ENCODE measurements at places on chromosomes 12 and 14.

GRCh38 chr14:22981090-22981875 lies 1.1 kb downstream of the AJUBA start:
- DNase-seq, result no peak

- DNase-seq, result no peak
Measured at GRCh38 chr14:39302124-39302810, 68.6 kb downstream of the MIA2 start.

DNA sequence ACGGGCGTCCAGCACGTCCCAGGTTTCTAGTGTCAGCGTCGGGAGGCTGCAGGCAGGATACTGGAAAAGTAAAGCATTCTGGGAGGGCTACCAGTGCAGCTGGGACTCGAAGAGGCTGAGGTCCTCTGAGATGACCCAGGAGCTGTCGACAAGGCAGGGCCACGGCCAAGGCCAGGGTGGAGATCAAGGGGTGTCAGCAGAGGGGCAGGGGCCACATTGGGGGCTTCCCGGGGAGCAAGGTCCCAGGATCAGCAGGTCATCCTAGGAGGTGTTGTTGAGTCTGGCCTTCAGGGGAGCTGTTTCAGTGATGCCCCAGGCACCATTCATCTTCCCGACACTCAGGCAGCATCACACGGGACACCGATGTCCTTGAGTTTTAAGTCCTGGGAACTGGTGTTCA lies 377.8 kb upstream of the SFSWAP start:
- no peak for DNase-seq

GRCh38 chr14:21096978-21097635 lies 1.3 kb downstream of the ZNF219 start:
- no peak for DNase-seq

GRCh38 chr14:24816011-24816928 lies 182.3 kb upstream of the GZMB start:
- DNase-seq, result no peak

GRCh38 chr14:86915406-86915805 lies 1077.6 kb downstream of the GALC start:
- DNase-seq, result no peak

GRCh38 chr12:127038761-127039160 lies 1228.2 kb upstream of the TMEM132C start:
- no peak for DNase-seq

- no peak for DNase-seq
Measured at GRCh38 chr14:93030761-93031160, 85.0 kb downstream of the ITPK1 start.

DNA sequence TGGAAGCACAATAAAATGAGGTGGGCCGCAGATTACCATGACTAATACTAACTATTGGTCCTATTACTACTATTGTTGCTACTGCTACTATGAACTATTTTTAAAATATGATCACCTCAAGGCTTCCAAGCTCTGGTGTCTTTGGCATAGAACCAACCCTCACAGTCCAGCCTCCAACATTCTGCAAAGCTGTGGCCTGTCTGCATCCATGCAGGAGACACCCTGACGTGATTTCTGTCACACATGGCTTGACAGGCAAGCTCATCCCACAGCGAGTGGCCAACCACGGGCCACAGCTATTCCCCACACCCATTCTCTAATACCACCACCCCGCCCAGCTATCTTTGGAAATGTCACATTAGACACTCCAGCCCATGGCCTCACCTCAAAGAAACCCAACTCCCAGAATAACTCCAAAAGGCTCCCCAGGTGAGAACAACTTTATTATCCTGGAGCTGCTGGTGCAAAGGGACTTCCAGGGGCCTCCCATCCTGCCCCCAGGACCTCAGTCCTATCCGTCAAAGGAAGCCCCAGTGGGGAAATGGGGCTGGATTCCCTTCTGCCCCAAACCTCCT lies 14.4 kb downstream of the ISCU start:
- DNase-seq, result no peak

DNA sequence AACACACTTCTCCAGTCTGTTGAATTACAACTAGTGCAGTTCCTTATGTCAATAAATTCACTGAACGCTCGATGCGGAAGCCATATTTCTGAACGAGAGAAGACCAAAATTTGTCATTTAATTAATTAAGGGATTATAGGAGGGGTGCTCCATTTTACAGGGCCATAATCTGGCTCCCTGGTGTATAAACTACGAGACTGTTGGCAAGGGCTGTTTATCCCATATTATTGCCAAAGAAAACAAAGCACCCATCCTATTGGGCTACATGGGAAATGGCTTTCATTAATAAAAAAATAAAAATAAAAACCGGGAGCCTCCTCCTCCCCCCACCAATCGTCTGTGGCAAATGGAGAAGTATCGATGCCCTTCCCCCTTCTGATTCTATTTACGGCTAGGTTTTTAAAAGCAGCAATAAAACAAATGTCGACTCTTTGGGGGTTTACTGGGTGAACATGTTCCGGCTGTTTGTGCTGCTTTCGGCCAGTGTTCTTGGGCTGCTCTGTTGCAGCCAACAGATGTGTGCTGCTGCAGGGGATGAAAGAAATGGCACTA lies 24.8 kb downstream of the ATF7 start:
- DNase-seq, result no peak

DNA sequence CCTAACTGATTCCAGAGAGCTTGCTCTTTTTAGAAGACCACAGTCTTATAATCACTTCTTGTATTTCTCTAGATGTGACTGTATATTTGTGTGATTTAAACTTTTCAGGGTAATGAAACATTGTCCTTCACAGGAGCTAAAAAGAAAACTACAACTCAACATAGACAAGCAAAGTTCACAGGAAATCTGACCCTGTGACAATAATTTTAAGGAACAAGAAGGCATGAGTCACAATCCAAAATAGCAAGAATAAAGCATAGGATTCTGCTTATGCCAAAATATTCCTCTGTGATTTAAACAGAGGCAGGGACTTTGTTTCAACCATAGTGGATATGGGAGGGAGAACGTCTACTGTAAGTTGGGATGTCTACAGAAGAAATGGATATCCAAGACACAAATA lies 44.3 kb downstream of the GPR65 start:
- DNase-seq, result no peak

- no peak for DNase-seq
Measured at GRCh38 chr12:86233126-86233525, 23.1 kb downstream of the MGAT4C start.

- DNase-seq, result no peak
Measured at GRCh38 chr12:87897662-87898061, 131.5 kb downstream of the C12orf50 start.

GRCh38 chr12:72365151-72365550 lies 93.0 kb downstream of the TRHDE start:
- DNase-seq, result no peak

GRCh38 chr12:30661210-30661609 lies 34.5 kb downstream of the IPO8 start:
- DNase-seq, result no peak

GRCh38 chr12:20572451-20572850 lies 122.7 kb upstream of the SLCO1C1 start:
- no peak for DNase-seq

GRCh38 chr14:72514660-72515025 lies 379.3 kb downstream of the DPF3 start:
- DNase-seq, result no peak

DNA sequence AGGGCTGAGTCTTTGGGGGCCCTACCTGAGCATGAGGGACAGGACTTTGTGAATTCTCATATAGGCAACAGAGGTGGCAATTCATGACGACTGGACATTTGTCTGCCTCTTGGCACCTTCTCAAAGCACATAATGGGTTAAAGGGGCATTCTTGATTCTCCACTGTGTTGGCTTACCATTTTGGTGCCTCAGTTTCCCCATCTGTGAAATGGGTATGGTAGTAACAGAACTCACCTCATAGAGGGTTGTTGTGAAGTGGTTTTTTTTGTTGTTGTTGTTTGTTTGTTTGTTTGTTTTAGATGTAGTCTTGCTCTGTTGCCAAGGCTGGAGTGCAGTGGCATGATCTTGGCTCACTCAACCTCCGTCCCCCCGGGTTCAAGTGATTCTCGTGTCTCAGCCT lies 106.0 kb downstream of the CHST11 start:
- no peak for DNase-seq
